ENCODE measurements at places on chromosomes 6 and 20. TPM values are rescaled to one million over a fixed set of nuclear protein-coding genes. Genes with fewer than 3 reads are reported as not detected.

The TNFRSF6B gene
- not detected for total RNA-seq

DNA sequence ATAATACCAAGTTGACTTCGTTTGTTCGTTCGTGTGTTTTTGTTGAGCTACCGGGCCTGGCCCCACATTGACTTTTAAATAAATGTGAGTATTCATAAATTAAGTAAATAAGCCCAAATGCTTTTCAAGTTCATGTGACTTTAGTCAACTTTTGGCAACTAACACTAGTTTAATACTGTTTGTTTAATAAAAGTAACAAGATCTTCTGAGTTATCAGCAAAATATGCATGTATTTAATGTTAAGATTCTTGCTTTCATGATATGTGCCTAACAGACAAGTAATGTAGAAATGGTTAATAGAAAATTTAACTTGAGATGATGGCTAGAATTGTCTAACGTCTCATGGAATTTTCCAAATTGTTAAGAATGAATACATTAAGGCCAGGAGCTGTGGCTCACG, 38.7 kb upstream of the ECI2 start:
- no peak for DNase-seq

The TMEM217 gene
- 1.4 TPM for total RNA-seq

The HLA-DRA gene
- 100 TPM for total RNA-seq

The WFDC2 gene
- not detected for total RNA-seq

GRCh38 chr20:31989030-31989645, 21.1 kb upstream of the CCM2L start:
- DNase-seq: no peak

- no peak for DNase-seq
Measured at GRCh38 chr20:62197311-62197710, 14.5 kb downstream of the MTG2 start.

The ZNF165 gene
- 4.3 TPM for total RNA-seq

GRCh38 chr6:46410334-46410953, 80.8 kb downstream of the RCAN2 start:
- peak; percentile 40 for DNase-seq

The OGFRL1 gene
- 8.8 TPM for total RNA-seq

DNA sequence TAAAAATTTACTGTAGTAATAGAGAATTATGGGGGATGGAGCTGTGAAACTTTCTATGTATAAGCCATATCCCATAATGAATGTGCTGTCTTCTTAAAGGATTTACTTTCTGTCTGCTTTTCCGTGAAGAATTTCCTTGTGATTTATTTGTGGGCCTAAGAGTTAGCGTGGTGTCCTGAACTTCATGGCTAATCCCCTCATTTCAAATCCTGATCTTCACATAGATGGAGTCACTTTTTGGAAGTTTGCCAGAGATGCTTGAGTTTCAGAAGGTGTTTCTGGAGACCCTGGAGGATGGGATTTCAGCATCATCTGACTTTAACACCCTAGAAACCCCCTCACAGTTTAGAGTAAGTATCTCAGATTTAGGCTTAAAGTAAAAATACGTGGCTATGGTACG, 19.4 kb upstream of the CLDN20 start:
- DNase-seq: no peak
